Hippocampal formation (tissue), 2 donors: ENCODE measurements at places on chromosomes 16 and 17.
A peak's percentile ranks its signal among the peaks of the same experiment; 100 is the strongest.

DNA sequence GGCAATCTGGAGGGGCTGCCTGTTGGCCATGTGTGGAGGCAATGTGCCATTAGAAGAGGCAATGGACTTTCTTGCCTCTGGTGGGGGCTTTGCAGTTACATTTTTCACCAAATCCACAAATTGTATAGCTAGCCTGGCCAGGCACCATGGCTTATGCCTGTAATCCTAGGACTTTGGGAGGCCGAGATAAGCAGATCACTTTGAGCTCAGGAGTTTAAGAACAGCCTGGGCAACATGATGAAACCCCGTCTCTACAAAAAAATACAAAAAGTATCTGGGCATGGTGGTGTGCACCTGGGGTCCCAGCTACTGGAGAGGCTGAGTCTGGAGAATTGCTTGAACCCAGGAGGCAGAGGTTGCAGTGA lies 2.7 kb upstream of the RNF112 start:
- no peak for DNase-seq

- no peak for DNase-seq
Observed at GRCh38 chr17:19361944-19362276, 613 bp downstream of the B9D1 start.

DNA sequence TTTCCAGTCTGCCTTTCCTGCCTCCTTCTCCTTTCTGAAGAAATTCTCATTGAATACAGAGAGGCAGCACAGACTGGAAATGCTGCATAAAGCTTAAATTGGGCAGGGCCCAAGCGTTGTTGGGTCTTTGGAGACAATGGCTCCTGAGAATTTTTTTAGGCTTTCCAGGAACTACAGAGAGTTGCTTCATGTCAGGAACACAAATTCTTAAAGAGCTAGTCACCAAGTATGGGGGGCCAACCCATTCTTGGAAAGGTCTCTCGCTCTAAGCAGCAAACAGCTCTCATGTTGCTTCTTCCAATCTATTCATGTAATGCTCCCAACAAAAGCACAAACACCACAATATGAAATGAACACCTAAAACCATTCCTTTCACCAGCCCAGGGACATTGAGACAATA lies 6.9 kb downstream of the HNF1B start:
- no peak for DNase-seq

- DNase-seq: no peak
Observed at GRCh38 chr17:68319410-68320162, 28.3 kb downstream of the ARSG start.

DNA sequence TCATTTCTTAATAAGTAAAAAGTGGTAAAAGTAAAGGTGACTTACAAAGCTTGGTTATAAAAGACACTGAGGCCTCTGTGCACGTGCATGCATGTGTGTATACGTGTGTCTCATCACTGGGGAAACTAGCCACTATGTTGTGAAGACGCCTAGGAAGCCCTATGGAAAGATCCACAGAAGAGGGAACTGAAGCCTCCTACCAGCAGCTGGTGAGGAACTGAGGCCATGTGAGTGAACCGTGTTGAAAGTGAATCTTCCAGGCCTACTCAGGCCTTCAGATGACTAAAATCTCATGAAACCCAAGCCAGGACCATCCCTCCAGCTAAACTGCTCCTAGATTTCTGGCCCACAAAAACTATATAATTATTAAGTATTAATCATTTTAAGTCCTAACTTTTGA lies 23.7 kb downstream of the PHLPP2 start:
- DNase-seq: no peak

DNA sequence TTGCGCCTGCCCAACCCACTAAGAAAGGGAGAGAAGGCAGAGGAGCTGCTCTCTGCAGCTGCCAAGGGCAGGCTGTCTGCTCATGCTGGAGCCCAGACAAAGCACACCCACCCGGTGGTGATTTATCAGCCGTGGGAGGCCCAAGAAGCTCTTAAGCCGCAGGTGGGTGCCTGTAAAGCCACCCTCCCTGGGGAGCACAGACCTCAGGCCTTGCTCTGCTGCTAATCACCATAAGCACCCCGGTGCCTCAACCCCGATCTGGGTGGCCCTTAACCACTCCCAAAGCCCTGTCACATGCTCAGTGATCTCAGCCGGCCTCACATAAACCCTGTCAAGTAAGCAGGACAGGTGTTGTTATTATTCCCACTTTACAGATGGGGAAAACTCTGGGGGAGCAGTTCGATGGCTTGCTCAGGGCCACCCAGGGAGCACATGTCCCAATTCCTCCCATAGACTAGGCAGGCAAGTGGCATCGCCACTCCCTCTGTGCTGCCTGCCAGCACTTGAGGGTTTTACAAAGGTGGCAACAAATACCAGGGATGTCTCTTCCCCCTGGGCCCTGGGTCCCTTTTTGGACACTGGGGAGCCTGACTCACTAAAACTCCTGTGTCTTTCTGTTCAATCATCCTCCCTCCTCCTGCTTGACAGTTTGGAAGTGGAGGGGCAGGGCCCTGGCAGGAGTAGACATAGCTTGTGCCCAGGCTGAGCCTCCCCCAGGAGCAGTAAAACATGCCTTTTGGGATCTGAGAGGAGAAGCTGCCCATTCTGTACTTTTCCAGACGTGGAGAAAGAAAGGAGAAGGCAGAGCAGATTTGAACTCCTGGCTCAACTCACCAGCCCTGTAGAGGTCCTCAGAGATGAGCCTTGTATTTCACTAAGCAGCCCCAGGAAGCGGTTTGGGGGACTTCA lies 299.3 kb downstream of the SOX9 start:
- DNase-seq: no peak

DNA sequence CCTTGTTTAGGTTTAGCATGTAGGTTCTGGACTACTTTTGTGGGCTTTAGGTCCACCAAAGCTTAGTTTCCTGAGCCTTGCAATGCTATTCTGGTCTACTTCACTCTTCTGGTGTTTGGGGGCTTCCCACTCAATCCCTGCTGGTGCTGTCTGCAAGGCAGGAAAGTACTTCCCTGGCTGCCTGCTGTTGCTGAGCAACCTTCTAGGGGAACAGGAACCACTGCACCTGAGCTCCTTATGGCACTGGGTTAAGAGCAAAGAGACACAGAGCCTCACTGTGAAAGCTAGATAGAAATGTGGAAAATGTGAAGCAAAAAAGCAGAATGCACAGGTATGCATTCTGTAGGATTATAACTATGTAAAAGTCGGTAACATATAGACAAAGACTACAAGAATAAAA lies 17.0 kb downstream of the MPO start:
- DNase-seq: no peak

DNA sequence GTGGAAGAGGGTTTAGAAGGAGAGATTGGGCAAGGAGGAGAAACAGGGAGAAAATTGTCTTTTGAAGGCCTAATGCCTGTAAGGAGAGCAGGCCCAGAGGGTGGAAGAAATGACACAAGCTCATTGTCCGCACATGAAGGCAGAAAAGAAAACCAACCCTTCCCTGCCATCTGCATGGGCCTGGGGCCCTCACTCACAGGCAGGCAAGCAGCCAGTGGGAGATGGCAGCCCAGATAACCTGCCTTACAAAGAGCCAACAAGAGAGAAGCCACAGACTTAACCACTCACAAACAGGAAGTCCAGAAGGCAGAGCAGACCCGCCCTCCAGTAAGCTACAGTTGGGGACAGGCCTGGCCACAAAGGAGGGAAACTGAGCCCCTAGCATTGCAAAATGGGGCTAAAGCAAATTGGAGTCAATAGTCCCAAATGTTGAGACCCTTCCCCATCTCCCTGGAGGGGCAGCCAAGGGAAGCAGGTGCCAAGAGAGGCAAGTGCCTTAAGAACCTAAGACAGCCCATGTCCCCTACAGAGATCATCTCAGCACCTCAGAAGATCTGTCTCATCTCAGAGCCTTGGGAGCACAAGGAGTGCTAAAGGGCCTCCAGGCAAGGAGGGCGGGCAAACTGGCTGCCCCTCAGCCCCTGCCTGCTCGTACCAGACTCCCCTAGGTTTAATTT lies 7.3 kb upstream of the TSPOAP1 start:
- DNase-seq: no peak

- DNase-seq: no peak
Observed at GRCh38 chr17:77566151-77566550, 392.4 kb upstream of the TNRC6C start.

DNA sequence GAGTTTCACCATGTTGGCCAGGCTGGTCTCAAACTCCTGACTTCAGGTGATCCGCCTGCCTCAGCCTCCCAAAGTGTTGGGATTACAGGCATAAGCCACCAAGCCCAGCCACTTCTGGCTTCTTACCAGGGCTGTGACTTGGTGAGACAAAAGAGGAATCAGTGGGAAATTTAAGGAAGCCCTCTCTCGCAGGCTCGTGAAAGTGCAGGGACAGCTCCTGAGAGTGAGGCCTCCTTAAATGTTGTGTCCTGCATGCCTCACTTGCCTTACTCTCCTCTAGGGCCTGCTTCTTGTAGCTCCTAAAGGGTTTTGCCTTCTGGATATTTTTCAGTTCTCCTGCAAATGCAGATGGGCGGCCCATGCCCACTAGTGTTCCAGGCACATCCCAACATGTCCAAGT lies 5.2 kb downstream of the AHSP start:
- no peak for DNase-seq

DNA sequence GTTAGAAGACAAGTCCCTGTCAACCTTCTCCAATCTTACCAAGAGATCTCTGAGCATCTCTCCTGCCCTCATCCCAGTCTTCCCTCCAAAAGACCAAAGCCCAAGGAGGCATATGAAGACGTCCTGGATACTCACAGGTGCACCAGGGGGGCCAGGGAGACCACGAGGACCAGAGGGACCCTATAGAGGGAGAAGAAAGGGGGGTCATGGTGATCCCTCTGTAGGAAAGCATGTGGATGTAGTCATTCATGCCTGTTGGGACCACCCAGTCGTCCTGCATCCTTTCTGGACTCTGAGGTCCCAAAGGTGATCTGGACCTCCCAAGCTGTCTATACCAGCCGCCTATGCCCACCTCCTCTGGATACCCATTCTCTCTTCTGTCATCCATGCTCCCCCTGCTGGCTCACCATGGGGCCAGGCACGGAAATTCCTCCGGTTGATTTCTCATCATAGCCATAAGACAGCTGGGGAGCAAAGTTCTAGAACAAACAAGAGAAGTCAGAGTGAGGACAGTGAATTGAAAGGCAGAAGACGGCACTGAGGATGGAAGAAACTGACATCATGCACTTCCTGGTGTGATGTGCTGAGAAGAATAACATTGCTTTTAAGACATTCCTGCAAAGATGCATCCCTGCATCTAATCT lies 3.3 kb downstream of the COL1A1 start:
- peak; percentile 22 for DNase-seq

- no peak for DNase-seq
Observed at GRCh38 chr17:55576996-55577586, 65.8 kb upstream of the SMIM36 start.

- no peak for DNase-seq
Observed at GRCh38 chr16:62135446-62135845, 99.2 kb upstream of the CDH8 start.

- no peak for DNase-seq
Observed at GRCh38 chr16:22764662-22765327, 49.2 kb upstream of the HS3ST2 start.

DNA sequence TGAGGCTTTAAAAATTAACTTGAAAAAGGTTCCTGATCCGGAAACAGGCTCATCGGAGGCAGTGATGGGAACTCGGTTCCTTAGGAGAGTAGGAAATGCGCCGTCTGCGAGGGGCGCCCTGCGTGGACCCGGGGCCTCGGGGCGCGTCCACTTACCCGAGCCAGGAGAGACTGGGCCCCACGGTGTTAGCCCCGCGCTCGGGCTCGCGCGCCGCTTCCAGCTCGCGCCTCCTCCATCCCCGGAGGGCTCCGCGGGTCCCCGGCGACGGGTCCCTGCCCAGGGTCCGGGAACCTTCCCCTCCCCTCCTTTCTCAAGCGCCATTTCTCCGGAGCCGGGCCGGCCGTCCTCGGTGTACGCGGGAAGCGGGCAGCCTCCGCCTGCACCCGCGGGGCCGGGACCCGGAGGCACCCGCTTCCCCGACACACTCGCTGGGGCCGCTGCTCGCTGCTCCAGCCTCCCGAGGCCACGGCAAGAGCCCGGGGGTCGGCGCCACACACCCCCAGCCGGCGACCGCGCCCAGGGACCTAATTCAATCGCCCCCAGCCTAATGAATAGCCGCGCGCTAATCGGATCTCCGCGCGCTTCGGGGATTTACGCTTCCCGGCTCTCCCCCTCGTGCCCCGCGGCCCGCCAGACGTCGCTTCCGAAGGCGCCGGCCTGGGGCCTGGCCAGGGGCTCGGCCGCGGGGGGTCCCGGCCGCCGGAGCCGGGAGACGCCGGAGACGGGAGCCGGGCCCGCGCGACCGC lies 2.2 kb upstream of the BAHCC1 start:
- no peak for DNase-seq

DNA sequence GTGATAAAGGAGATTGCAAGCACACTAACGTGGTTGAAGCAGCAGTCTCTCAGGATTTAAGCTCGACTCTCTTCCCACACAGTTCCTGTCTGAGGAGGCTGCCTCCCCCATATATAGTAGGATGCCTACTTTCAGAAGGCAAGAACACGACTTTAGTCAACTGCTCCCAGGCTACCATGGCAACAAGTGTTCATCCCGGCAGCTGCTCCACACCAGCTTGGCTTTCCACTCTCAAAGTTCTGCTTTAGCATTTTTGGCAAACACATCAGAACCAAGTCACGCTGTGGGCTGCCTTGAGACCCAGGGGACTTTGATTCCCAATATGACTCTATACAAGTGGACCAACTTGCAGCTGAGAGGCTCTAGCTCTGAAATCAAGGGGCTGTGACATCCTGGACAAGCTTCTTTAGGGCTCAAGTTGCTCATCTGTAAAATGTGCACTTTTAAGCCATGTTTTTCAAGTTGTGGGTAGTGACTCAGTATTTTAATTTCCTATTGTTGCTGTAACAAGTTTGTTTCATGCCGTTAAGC lies 16.5 kb downstream of the ZP2 start:
- no peak for DNase-seq

DNA sequence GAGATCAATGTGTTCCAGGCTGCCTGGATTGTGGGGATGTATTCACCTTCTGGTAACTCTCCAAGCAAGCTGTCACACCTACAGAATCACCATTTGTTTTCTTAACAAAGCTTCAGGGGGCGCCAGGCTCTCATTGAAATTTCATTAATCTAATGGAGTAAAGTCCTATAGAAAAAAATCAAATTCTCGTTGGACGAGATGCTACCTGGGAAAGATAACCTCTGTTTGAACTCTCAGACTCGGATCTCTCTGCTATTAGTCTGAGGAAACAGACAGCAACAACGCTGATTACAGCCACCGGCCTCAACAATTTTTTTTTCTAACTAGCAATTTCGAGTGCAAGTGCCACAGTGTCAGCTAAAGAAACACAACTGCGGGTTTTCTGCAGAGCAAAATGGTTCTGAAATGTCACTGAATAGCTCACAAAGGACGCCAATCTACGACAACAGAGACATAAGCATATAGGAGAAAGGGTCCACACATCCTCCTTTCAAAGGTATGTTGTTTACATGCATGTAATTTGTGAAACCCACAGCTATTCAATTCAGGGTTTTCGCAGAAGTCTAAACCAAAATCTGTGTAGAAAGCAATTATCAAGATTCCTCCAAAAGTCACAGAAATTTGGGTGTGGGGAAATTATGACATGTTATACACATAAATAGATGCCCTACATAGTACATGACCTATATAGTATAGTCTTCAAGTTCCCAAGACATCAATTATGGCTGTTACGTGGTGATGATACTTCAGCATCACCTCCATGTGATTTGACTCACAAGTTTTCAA lies 135.8 kb downstream of the SKAP1 start:
- no peak for DNase-seq

- no peak for DNase-seq
Observed at GRCh38 chr16:18959031-18959505, 24.7 kb upstream of the TMC7 start.

GRCh38 chr16:50821586-50821985 lies 79.7 kb downstream of the CYLD start:
- no peak for DNase-seq

- no peak for DNase-seq
Observed at GRCh38 chr16:13997933-13998332, 73.2 kb upstream of the MRTFB start.

- DNase-seq: peak; percentile 41
Observed at GRCh38 chr17:76492989-76493501, 8.2 kb downstream of the RHBDF2 start.
